ENCODE measurements at places on chromosomes 1 and 21.
A peak's percentile ranks its signal among the peaks of the same experiment; 100 is the strongest.

DNA sequence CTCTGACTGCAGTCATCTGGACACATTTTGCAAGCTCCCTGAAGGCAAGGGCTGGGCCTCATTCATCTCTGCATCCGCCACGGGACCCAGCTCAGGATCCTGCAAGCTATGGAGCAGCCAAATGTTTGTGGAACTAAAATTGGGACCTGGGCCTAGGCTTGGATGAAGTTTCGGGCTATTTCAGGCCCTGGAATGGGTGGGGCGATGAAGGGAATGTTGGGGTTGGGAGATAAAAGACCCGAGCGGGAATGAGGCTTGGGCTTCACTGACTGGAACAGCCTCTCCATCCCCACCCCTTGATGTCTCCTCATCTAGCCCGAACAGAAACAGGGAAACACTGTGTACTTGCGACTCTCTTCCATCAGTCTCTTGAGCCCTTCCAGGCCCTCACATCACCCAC is 7.3 kb upstream of the AHCYL1 start:
- DNase-seq = no peak

GRCh38 chr1:206435445-206435844 is 34.8 kb upstream of the IKBKE start:
- DNase-seq = no peak

GRCh38 chr1:23619299-23620188 is 60.2 kb upstream of the ID3 start:
- no peak for DNase-seq

DNA sequence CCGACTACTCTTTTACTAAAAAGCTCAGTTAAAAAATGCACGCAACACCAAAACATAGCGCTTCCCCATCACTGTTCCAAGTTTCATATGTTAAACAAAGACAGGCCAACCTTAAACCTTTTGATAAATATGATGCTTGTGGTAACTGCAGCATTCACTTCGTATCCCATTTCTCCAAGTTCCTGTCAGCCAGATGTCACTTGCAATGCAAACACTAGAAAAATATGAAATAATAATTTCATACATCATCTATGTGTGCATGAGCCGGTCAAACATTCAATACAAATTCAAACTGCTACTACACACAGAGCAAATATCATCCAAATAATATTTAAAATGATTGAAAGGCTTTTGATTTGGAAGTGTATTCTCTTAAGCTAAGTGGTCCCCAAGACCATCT is 636.5 kb downstream of the LMO4 start:
- no peak for DNase-seq

GRCh38 chr1:244460197-244460596 is 876 bp upstream of the CATSPERE start:
- DNase-seq = no peak

- no peak for DNase-seq
These were observed 15.7 kb downstream of the HYI start for GRCh38 chr1:43438006-43438405.

DNA sequence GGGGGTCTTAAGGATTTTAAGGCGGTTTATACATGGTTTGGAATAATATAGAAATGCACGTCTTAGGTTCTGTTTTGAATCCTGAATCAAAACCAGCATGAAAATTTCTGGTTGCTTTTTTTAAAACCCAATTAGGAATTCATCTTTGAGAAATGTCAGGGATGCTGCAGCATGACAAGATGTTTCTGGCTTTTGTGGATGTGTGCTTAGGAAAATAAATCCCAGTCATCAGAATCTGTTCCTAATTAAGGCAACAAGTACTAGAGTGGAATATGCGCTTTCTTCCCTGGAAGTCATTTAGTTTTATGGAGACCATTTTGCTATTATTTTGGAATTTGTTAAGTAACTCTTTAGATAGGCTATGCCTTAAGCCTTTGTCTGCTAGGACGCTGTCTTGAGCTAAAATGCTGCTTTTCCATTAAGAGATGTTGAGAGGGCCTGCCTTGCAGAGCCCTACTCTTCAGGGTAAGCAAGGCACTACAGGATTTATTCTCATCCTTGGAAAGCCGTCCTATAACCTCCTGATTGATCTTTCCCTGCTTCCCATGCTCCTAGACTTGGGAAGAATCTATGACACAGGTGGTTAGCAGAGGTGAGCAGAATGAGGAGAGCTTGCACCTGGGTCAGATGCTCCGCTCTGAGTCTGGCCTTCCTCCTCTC is 332.8 kb downstream of the DISC1 start:
- DNase-seq = no peak

- DNase-seq = peak; percentile 60
These were observed 150.1 kb upstream of the RUNX1 start for GRCh38 chr21:35198982-35199732.

DNA sequence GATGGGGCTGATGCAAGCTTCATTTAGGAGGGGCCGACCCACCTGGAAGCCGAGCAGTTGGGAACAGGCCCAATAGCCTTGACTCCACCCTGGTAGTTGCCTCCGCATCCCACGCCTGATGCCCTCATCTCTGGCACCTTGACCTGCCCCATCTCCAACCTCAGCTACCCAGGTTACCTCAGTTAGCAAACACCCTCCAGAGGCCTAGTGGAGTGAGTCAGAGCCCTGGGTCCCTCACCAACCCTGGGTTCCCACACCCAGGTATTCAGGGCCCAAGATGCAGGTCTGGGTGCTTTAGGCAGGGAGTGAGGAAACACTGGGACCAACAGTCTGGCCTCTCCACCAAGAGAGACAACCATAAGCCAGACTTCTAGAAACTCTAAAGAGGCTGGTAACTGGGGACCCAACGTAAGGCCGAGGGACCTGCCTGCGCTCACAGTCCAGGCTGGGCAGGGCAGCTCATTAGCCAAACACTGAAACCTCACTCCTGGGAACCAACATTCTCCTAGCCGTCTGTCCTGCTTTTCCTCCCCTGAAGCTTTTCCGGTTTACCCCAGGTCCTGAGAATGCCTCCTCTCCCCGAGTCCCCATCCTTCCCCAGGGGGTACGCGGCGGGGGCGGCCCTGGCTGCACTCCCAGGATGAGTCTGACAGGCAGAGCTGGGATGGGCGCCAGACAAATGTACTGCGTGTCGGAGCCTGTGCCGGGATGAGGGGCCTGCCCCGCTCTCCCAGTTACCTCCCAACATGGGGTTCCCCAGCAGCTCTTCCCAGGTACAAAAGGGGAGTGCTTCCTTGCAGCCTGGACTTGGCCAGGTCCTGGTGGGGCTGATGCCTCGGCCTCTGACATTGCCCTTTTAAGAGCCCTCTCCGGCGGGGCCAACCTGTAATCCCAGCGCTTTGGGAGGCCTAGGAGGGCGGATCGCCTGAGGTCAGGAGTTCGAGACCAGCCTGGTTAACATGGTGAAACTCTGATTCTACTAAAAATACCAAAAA is 8.9 kb upstream of the CELSR2 start:
- peak; percentile 19 for DNase-seq

GRCh38 chr1:81073580-81073979 is 727.2 kb upstream of the ADGRL2 start:
- DNase-seq = no peak

GRCh38 chr1:240104672-240105071 is 13.0 kb downstream of the FMN2 start:
- no peak for DNase-seq

- no peak for DNase-seq
These were observed at the start of gene ADAMTS5 for GRCh38 chr21:26967062-26967913. ADAMTS5 (minus strand) TSS chr21:26967088; CDS start chr21:26966391, 697 bp downstream.

- no peak for DNase-seq
These were observed 16.5 kb downstream of the BACH1 start for GRCh38 chr21:29315131-29315749.

- DNase-seq = no peak
These were observed 57.2 kb upstream of the HMCN1 start for GRCh38 chr1:185676969-185677368.

DNA sequence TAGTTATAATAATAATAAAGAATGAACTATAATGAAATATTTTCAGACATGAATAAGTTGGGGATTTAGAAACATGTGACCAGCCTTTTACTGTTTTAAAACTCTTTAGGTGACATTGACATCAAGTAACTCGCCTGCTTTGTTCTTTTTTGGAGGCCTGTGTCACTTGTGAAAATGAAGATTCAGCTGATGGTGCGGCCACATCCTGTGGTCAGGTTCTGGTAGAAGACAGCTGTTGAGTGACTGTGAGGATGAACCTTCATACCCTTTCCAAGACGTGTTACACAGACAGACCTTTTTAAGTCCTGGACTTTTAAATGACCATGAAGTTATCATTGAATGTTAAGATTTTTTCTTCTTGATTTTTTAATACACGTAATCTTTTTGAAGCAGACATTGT is 10.3 kb downstream of the UTS2 start:
- DNase-seq = no peak

DNA sequence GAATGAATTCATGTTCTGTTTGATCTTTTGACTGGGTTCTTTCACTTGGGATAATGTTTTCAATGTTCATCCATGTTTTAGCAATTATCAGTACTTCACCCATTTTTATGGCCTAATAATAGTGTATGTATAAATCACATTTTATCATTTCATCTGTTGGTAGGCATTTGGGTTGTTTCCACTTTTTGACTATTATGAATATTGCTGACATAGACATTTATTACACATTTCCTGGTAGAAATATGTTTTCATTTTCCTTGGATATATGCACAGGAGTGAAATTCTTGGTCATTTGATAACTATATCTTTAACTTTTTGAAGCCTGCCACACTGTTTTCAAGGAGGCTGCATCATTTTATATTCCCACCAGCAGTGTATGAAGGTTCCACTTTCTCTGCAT is 79.8 kb downstream of the AXDND1 start:
- no peak for DNase-seq

GRCh38 chr1:225498549-225499136 is 70.8 kb upstream of the LBR start:
- DNase-seq = no peak

Data from SK-MEL-5 (cell line).